Esophagus squamous epithelium (tissue), 5 donors: ENCODE measurements at places on chromosomes 16 and 17.

- H3K36me3 ChIP-seq = no peaks in the 10 kb centered on the region
- H3K4me3 ChIP-seq = no peak overlapping the region
- H3K27ac ChIP-seq = no peak overlapping the region
- no peaks in the 10 kb centered on the region for H3K4me1 ChIP-seq
- DNase-seq = no peak
- H3K27me3 ChIP-seq = no peaks in the 10 kb centered on the region
Observed at GRCh38 chr16:78639775-78640174, 540.3 kb downstream of the WWOX start.

- peaks cover 7% of the 10 kb centered on the region for H3K36me3 ChIP-seq
- no peaks in the 10 kb centered on the region for H3K27me3 ChIP-seq
- peaks cover 4% of the 10 kb centered on the region for H3K4me1 ChIP-seq
- no peak overlapping the region for H3K27ac ChIP-seq
- no peak for DNase-seq
Observed at GRCh38 chr16:8832717-8833105, 35.1 kb downstream of the PMM2 start.

DNA sequence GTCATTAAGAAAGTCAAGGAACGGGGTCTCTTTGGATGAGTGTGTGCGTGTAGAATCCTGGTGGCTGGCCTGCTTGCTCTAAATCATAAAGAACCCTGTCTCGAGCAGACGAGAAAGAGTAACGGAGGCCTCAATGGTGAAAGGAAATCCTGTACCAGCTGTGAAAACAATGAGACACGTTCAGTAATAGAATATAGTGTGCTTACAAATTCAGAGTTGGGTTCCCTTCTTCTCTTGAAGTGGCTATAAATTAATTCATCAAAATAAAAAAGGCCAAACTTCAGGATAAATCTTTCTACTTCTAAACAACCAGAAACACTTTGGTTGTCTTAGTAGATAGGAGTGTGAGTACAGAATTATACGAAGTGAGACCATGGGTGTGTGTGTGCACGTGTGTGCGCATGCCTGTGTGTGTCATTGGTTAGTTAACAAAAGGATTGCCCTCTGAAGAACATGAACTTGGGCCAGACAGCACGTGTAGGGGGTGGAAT is 48.5 kb downstream of the WWOX start:
- no peaks in the 10 kb centered on the region for H3K36me3 ChIP-seq
- no peaks in the 10 kb centered on the region for H3K27me3 ChIP-seq
- DNase-seq = no peak
- no peak overlapping the region for H3K4me3 ChIP-seq

DNA sequence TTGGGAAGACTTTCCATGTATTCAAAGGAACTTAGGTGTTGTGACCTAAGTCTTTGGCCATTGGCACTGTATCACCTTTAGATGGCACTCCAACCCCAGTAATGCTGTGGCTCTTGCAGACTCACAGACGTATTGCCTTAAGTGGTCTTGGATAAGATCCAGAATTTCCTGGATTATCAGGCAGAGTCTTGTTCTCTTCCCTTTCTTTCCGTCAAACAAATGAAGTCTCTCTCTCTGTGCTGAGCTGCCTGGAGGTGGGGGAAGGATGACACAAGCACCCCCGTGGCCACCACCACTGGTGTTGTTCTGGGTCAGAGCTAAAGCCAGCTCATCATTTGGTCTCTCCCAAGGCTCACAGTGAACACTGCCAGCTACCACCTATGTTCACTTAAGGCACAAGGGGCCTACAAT is 789.9 kb upstream of the KIF2B start:
- no peaks in the 10 kb centered on the region for H3K27me3 ChIP-seq
- no peak overlapping the region for H3K4me3 ChIP-seq
- no peaks in the 10 kb centered on the region for H3K4me1 ChIP-seq
- H3K27ac ChIP-seq = no peak overlapping the region

DNA sequence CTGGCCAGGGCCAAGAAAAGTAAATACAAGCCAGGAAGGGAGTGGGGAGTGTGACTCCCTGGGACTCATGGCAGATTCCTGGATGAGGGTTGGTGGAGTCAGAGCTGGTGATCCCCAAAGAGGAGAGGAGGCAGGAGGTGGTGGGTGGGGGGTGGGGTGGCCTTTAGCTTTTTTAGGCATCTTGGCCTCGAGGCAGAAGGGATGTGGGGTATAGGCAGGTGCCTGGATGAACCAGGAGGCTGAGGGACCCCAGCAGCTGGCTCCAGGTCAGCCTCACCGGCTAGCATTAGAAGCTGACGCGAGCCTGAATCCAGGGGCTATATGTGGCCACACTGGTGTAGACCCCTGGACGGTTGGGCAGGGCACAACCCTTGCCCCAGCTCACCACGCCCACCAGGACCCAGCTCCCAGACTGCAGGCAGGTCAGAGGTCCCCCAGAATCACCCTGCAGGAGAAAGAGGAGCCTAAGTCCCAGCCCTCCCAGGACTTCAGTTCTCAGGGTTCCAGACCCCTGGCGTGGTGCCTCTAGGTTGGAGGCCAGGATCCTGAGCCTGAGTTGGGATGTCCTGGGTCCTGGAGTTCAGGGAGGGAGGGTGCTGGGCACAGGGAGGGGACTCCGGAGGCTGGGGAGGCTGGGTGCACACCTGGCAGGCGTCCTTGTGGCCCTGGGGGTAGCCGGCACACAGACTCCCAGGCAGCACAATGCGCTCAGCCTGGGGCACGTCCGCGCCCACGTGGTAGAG is 2.8 kb downstream of the PRSS33 start:
- H3K4me1 ChIP-seq = peaks cover 25% of the 10 kb centered on the region
- peaks cover 11% of the 10 kb centered on the region for H3K27me3 ChIP-seq
- DNase-seq = no peak
- no peak overlapping the region for H3K27ac ChIP-seq
- no peaks in the 10 kb centered on the region for H3K36me3 ChIP-seq

GRCh38 chr16:4339909-4340308 is 11.2 kb downstream of the PAM16 start:
- DNase-seq = no peak
- H3K4me1 ChIP-seq = no peaks in the 10 kb centered on the region
- H3K27ac ChIP-seq = no peak overlapping the region
- peaks cover 10% of the 10 kb centered on the region for H3K36me3 ChIP-seq

DNA sequence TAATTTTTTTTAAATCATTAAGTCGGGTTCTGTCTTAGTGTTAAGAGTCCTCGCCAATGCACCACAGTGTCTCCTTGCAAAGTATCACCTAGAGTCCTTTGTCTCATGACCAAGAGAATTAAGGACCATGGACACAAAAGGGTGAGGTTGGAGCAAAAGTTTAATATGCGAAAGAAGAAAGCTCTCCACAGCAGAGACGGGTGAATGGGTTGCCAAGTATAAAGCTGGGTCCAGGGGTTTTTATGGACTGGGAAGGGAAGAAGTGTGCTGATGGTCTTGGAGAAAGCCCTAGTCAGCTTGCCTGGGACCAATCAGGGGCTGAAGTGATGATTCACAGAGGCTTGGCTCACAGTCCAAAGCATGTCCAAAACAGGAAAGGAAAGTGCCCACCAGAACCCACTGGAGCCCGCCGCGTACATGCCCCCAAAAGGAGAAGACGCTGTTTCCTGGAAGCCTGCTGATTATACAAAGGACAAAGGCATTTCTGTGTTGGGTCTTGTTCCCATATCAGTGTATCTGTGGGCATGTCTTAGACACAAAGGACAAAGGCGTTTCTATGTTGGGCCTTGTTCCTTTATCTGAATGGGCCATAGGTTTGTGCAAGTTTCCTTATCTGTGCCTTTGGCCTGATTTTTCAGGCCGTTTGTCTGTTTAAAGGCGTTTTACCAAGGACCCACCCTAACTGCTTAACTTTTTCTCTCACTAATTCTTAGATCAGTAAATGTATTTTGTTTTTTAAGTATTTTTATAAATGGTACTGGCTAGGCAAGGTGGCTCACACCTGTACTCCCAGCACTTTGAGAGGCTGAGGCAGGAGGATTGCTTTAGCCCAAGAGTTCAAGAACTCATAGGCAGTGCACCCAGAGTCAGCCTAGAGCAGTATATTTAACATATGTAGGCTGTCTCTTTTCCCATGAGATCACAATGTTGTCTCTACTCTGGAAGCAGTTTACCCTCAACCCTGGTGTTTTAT is 28.7 kb upstream of the ATF7IP2 start:
- no peak overlapping the region for H3K27ac ChIP-seq
- DNase-seq = no peak
- no peak overlapping the region for H3K4me3 ChIP-seq

DNA sequence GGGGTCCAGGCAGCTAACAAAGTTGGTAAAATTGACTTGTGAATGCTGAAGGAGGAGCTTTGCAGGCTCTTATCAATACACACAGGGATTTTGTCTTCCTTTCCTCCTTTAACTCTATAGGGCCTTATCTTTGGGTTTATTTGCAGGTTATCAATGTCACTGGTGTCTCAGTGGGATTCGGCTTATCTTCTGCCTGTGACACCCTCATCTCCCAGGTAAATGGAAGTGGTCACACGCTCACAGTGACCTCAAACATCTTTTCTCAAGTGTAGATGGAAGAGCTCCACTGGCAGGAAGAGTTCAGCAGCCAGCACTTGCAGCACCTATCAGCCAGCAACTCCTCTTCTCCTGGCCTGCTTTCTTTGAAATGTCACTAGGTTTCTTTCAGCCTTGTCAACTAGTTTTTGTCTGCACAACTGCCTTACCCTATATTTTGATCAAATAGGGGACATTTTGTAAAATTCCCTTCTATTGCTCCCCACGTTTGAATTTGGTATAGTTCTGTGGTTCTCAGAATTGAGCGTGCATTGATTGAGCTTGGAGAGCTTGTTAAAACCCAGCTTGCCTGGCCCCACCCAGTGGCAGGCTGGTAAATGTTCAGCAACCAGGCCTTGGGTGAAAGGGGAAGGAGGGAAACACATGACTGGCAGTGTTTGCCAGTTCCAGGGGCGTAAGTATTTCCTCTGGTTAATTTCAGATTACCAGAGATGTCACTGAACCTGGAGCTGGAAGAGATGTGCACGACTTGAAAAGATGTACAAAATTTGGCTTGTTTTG is 12.8 kb downstream of the SLC47A1 start:
- no peak overlapping the region for H3K4me3 ChIP-seq
- H3K36me3 ChIP-seq = no peaks in the 10 kb centered on the region
- DNase-seq = no peak
- peaks cover 22% of the 10 kb centered on the region for H3K4me1 ChIP-seq
- no peak overlapping the region for H3K27ac ChIP-seq

DNA sequence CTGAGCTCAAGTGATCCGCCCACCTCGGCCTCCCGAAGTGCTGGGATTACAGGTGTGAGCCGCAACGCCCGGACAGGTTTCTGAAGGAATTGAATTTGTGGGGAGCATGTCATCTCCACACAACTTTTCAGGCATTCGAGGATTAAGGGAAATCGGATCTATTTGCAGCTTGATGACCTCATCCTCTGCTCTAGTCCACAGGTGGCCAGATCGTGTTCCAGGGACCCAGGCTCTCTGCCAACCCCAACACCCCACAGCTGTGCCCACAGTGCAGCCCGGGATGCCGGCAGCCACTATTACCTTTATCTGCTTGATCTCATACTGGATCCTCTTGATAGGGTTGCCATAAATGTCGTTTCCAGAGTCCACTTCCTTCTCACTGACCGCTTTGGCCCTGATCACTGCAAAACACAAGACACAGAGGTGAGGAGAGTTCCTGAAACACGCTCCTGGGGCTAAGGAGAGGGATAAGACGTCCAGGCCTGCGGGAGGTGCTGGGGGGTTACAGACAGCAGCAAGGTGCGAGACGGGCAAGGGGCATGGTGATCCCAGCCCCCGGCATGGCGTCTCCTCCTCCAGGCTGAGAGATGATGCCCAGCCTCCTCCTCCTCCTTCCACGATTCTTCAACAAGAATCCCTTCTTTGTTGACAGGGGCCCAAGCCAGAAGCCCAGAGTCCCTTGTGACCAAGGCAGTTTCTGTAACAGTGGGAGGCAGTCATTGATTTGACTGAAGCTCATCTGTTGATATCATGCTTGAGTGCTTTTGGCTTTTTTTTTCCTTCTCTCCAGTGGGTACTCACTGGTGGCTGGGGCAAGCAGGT is 29.3 kb downstream of the CEP295NL start:
- H3K27me3 ChIP-seq = no peaks in the 10 kb centered on the region
- peaks cover 47% of the 10 kb centered on the region for H3K36me3 ChIP-seq
- H3K4me3 ChIP-seq = no peak overlapping the region
- H3K27ac ChIP-seq = peak overlapping the region; percentile 91
- no peak for DNase-seq
- peaks cover 58% of the 10 kb centered on the region for H3K4me1 ChIP-seq

DNA sequence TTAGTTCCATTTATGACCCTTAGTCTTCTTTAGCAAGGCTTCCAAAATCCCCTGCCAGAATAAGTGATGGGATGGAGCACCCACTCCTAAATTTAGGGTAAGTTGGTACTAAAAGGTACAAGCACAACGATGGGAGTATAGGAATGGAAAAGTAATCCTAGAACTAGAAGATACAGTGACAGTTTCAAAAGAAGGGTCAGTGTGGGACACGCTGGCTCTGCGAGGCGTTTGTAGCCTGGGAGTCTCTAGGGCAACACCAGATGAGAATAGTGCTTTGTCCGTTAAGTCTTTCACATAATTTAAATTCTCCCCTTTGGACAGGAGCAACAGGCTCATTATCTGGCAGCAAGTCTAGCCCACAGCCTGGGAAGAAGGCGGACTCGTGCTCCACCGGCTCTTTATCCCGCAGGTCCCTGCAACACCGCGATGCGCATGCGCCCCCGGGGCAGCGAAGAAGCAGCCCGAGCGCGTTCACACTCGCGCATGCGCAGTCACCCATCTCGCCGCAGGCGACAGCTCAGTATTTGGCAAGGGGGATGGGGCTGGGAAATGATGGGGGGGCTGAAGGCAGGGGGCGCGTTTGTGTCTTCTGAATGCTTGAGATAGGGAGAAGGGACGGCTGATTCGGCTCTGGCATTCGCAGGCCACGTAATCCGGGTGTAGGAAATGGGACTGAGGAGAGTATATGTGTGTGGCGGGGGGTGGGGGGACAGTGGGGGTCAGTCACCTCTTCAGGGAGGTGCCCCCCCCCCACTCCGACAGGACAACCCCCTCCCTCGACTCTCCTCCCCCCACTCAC is 564 bp downstream of the SPOP start:
- H3K27ac ChIP-seq = peak overlapping the region; percentile 93
- H3K4me3 ChIP-seq = peak overlapping the region; percentile 59
- peaks cover 4% of the 10 kb centered on the region for H3K36me3 ChIP-seq
- peaks cover 50% of the 10 kb centered on the region for H3K4me1 ChIP-seq
- DNase-seq = peak; percentile 71

DNA sequence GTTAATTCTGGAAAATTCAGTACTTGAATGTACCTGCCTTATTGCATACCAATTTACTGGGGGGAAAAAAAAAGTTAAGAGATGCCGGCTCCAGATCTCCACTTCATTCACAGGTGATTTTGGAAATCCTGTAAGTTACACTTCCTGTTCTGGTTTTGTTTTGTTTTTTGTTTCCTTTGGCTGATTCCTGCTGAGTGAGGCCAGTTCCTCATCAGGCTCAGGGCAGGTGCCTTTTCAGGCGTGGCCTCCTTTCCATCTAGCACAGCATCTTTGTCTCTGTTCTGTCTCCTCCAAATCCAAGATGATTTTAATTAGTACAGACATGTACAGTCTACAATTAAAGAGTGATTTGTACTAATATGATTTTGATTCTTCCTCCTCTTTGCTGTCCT is 19.2 kb downstream of the CYB561 start:
- no peak overlapping the region for H3K4me3 ChIP-seq
- no peaks in the 10 kb centered on the region for H3K27me3 ChIP-seq
- no peak overlapping the region for H3K27ac ChIP-seq
- DNase-seq = no peak
